ENCODE measurements at places on chromosomes 2 and 18.

DNA sequence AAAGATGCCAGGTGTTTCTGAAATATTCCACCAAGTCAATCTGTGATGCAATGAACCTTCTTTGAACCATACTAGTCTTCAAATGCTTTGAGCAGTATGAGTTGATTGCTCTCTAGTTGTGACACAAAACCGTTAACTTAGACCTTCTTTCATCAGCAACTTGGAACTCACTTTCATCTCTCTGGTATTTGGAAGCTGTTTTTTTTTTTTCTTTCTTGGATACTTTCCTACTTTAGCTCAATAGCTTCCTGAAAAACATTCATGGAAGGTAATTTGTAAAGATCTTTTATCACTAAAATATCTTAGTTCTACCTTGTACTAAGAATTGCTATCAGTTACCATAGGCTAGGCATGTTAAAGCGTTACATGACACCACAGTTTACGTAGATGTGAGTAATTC lies 1071.9 kb upstream of the CHAC2 start:
- DNase-seq, result no peak

DNA sequence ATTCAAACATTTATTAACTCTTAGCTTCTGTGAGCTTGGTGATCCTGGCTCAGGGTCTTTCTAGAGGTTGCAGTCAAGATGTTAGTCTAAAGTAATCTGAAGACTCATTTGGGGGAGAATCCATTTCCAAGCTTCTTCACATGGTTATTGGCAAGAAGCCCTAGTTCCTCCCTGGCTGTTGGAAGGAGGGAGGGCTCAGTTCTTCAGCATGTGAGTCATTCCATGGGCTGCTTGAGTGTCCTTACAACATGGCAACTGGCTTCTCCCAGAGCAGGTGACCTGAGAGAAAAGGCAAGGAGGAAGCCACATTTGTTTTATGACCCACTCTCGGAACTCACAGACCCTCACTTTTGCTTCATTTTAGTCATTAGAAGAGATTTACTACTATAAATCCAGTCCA lies 10.6 kb upstream of the C2orf74 start:
- no peak for DNase-seq

- DNase-seq, result no peak
Observed at GRCh38 chr2:185921048-185921756, 182.6 kb downstream of the FSIP2 start.

DNA sequence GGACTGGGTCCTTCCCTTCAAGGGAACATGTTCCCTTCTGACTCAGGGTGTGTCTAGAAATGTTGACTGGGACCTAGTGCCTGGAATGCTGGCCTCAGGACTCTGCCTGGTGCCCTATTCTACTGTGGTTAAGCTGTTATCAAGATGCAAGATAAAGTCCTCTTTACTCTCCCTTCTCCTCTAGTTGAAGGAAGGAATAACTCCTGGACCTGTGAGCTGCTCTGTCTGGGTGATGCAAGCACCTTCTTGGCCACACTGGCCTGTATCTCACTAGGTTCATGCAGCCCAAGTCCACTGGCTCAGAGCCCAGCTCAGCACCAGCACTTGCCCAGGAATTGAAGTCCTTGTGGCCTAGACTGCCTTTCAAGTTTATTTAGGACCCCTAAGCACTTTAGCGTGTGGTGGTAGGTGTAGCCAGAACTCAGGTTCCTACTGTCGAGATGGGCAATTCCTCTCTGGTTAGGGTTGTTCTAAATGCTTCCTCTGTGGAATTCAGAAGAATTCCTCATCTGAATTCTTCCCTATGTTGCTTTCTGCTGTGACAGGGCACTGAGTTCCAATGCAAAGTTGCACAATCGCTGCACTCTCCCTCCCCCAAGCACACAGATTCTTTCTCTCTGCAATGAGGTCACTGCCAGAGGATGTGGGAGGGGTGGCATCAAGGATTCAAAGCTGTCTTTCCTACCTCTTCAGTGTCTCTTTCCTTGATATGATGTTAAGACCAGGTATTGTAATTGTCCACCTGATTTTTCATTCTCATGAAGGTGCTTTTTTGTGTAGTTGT lies 54.7 kb downstream of the VWC2L start:
- DNase-seq, result no peak
